H1 (cell line): ENCODE measurements at places on chromosomes 7 and 10. TPM values are rescaled to one million over a fixed set of nuclear protein-coding genes. Genes with fewer than 3 reads are reported as not detected.

- DNase-seq, result no peak
Measured at GRCh38 chr7:151704960-151705635, 171.8 kb downstream of the PRKAG2 start.

DNA sequence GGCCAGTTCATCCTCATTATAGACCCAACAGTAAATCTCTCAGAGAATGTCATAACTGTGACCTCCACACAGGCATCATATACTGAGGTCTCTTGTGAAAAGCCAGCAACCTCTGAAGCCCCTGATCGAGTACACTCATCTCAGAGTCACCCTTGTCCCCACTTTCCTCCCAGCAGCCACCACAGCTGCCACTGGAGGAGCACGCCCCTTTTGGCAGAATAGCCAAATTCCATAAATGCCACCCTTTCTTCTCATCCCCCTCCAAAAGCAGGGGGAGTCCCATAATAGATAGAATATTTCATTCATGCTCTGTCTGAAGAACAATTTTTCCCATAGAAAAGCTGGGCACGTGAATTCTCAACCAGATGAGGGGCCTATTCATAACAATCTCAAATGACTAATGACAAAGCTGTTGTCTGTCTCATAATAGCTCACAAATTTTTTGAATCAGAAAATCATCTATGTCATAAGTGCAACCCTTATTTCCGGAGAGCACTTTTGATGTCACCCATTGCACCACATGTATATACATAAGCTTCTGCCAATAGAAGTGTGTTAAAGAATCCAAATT lies 47.4 kb downstream of the SGMS1 start:
- DNase-seq, result no peak

- DNase-seq, result no peak
Measured at GRCh38 chr10:49500412-49500811, 38.5 kb downstream of the ERCC6 start.

GRCh38 chr7:72268090-72268489 lies 144.0 kb downstream of the CALN1 start:
- DNase-seq, result no peak

DNA sequence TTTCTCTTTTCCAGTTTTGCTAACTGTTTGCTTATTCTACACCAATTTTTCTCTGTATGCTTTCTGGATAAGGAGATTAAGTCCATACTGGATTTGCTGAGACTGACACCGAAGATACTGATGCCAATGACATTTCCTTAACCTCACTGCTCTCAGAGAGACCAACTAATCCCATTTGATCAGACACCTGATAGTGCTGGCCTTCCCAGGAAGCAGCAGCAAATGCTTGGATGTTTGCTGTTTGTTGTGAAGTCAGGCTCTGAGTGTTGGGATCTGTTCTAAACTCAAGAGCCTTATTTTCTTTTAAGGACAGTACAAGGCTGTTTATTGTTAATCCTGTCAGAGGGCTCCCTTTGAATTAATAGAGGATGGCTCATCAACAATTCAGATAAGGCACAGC lies 143.3 kb downstream of the ANK3 start:
- no peak for DNase-seq

DNA sequence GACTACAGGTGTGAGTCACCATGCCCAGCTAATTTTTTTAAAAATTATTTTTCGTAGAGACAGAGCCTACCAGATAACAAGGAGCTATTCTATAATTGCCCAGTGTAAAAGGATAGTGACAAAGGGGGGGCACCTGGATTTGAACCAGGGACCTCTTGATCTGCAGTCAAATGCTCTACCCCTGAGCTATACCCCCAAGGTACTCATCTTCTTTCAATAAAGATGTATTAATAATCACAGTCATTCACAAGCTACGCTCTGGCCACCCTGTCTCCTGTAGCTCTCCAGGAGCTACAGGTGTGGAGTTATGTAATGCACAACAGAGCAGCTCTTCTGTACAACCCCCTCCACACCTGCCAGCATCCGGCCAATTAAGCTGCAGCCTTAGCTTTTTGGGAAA lies 83.5 kb downstream of the ZNF777 start:
- DNase-seq, result no peak

DNA sequence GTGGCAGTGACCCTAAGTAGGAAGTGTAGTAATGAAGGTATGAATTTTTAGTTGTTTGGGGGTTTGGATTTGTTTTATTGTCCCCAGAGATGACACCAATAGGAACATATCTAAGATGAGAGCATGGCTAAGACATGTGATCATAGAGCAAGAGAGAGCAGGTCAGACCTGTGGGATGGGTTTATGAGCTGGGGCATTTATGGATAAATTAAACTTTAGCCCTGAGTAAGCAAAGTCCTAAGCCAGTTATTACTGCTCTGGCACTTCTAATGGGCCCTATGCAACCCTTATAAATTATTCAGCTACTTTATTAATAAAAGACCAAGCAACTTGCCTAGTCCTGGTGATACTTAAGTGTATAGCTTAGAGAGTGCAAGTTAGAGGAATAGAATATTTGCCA lies 85.1 kb downstream of the LRRC4 start:
- no peak for DNase-seq

DNA sequence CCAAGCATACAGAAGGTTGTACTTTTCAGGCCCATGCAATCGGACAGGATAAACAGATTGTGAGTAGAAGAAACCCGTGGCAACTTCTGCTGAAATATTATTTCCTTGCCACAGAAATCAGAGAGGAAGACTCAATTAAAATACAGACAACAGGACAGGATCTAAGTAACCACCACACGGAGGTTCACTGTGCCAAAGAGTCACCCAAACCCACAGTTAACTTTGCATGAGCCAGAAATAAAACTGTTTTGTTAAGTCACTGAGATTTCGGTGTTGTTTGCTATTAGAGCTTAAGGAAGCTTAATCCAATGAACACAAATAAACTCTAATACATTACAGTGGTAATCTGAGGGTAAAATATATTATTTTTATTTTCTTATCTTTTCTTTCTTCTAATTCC lies 14.0 kb downstream of the PNPLA8 start:
- no peak for DNase-seq

DNA sequence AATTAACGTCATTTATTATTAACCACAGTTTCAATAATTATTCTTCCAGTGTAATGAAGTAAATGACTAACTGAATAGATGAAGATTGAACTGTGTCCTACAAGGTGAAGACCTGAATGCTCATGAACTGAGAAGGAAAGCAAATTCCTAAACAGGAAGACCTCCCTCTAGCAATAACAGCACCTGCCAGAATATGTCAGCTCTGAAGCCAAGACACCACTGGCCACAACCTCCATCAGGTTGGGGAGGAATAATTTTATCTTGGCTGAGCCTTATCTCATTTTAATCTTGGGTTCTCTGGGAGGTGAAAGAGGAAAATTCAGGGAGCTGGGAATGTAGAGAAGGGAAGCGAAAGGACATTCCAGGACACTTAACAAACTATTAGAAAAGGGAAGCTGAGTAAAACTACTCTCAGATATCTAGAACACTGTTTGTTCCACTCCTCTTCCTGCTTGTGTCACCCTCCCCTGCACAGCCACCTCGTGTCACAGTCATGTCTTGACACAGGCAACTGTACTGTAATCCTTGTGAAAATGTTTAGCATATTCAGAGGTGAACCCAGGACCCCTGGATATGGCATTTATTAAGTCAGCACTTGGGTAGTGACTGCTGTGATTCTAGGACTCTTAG lies 4.6 kb upstream of the SLC13A1 start:
- DNase-seq, result no peak

DNA sequence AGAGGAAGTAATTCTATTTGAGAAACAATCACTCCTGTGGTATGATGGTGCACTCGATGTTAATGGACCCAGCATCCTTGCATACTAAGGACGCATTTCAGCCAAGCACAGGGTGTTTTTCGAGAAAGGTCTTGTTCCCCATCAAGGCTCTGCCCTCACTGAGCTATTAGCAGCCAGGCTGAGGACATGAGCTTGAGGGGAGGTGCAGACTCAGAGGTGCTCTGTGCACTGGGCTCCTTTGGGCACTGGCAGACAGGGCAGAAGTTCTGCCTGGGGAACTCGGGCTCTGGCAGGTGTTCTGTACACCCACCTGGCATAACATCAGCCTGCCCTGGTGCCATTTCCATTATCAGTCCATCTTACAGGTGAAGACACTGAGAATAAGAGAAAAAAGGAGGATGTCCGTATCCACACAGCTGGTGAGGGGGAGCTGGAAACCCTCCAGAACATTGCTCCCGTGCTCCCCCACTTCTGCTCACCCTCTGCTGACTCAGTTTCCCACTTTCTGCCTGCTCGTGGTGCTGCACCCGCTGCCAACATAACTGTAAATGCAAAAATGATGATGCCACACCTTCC lies 92.7 kb upstream of the RET start:
- DNase-seq, result no peak

DNA sequence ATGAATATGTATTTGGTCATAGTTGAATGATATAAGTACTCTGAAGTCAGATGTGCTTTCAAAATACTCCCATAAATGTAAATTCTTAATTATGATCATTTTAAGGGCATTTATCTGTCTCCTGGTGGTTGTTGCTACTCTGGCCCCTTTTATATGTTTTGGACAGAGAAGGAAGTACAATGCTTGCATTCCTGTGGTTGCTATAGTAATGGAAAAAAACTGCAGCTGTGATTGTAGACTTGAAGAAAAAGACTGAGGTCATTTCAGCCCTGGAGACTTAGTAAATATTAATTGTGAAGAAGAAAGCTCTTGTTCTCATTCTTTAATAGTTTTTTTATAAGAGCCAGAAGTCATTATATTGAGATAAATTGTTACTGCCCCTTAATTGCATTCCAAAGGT lies 70.2 kb upstream of the FERD3L start:
- no peak for DNase-seq

- no peak for DNase-seq
Measured at GRCh38 chr10:104546756-104547155, 94.3 kb upstream of the SORCS3 start.

DNA sequence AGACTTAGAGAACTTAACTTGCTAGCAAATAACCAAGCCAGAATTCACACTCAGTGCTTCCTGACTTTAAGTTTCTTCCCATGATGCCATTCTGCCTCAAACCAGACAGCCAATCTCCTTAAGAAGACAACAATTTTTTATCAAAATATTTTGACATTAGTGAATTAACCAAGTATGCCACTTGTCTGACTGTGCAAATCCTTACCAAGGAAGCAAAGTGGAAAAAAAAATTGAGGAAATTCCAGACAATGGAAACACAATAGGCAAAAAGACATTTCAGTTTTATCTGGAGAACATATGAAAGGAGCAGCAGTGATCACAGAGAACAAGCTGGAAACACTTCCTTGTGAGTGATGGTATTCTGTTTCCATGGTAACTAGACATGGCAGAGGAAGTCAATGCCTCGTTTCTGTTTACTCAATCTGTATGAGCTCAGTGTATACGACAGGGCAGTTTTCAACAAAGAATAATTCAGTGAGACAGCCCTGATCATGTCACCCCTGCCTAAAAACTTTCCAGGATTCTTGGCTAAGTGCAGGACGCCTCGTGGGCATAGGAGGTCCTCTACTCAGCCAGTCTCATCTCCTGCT lies 114.2 kb downstream of the DYNC1I1 start:
- DNase-seq, result no peak

DNA sequence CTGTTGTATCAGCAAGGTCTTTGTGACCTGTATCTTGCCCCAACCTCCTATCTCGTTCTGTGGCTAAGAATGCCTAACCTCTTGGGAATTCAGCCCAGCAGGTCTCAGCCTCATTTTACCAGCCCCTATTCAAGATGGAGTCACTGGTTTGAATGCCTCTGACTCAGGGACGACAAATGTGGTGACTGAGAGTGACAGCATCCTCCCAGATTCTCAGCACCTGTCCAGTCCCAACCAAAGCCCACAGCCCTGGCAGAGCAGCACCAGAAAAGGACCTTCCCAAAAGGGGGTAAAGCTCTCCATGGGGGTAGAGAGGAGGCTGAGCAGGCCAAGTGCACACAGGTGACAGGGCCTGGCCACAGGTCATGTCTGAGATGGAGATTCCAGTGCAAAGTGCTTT lies 35.4 kb upstream of the GPAM start:
- DNase-seq, result no peak

GRCh38 chr7:23467806-23468525 lies 2.3 kb downstream of the IGF2BP3 start:
- DNase-seq, result no peak

GRCh38 chr10:131150126-131150525 lies 161.4 kb downstream of the TCERG1L start:
- no peak for DNase-seq

DNA sequence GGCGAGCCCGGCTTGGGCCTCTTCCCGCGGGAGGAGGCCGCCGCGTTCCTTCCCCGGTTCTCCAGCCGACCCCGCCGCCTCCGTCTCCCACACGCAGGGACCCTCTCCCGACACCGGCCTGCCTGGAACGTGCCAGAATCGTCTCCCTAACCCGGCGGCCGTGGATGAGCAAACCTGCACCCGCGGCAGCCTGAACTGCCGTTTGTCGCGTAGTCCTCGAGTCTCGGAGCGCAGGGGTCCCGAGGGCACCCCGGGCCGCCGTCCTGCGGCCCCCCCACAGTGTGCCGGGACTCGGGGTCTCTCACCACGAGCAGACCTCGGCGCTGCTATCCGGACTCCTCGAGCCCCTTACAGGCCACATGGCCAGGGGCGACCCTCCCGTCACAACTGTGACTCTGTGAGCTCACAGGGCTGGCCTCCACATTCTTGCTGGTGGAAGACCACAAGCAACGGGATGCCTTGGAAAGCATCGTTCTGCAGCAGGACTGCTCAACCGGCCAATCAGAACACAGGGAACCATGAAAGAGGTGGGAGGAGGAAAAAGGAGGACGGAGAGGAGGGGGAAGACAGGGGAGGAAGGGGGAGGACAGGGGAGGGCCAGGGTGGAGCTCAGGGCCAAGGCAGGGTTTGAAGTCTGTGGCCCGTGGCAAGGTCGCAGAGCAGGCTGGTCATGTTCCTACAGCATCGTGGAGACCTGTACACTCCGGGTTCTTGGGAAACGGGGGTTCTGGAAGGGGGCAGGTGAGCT lies 276.9 kb downstream of the DNAJB6 start:
- DNase-seq, result no peak

DNA sequence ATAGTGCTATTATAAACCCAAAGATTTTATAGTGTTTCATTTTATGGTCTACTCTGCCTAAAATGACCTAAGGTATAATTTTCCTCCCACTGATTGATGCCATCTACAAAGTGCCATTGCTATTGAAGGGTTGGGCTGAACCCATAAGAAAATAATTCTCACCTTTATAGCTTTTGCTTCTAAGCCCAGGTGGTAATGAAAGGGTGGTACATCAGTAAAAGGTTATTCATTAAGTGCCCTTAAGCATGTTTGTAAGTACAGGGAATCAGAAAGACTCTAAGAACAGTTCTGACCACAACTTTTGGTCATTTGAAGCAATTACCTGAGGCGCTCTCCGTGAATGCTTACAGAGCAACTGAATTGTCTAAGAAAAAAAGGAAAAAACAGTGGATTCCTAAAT lies 1247.3 kb downstream of the NXPH1 start:
- DNase-seq, result no peak

- no peak for DNase-seq
Measured at GRCh38 chr7:112985377-112985987, 101.1 kb downstream of the GPR85 start.

The NPC1L1 gene
- total RNA-seq, result 0.06 TPM in 1 of 2 replicates, not detected in the other

The C10orf90 gene
- not detected in 2 replicates for total RNA-seq

The DYNC1I1 gene
- 0.58 and 1.2 TPM in 2 replicates for total RNA-seq

The TMEM229A gene
- total RNA-seq, result 0.54 and 0.75 TPM in 2 replicates

The SRGN gene
- not detected in 2 replicates for total RNA-seq

The SEMA3C gene
- 0.98 and 1.4 TPM in 2 replicates for total RNA-seq

The CALML3 gene
- total RNA-seq, result not detected in 2 replicates

The DNAH11 gene
- 4.9 and 6.1 TPM in 2 replicates for total RNA-seq
